Activated CD8-positive, alpha-beta T cell treated with anti-CD3 and anti-CD28 coated beads for 36 hours (primary cell): ENCODE measurements at places on chromosomes 16 and 17. TPM values are rescaled to one million over a fixed set of nuclear protein-coding genes. Genes with fewer than 3 reads are reported as not detected.

GRCh38 chr17:41185001-41185400, 290 bp upstream of the KRTAP4-1 start:
- H3K4me1 ChIP-seq, result no peaks in the 10 kb centered on the region
- no peak overlapping the region for H3K27ac ChIP-seq
- H3K36me3 ChIP-seq, result no peaks in the 10 kb centered on the region
- H3K4me3 ChIP-seq, result no peak overlapping the region
- no peak for DNase-seq

- peaks cover 20% of the 10 kb centered on the region for H3K36me3 ChIP-seq
- DNase-seq, result peak; percentile 26
- peaks cover 21% of the 10 kb centered on the region for H3K4me1 ChIP-seq
- peak overlapping the region; percentile 90 for H3K4me3 ChIP-seq
- peak overlapping the region; percentile 98 for H3K27ac ChIP-seq
These were observed 986 bp upstream of the ELOB start for GRCh38 chr16:2777903-2778629.

The PSMB10 gene
- total RNA-seq, result 206 TPM

GRCh38 chr17:10398352-10398751, 23.4 kb downstream of the MYH8 start:
- H3K4me1 ChIP-seq, result no peaks in the 10 kb centered on the region
- peaks cover 11% of the 10 kb centered on the region for H3K27me3 ChIP-seq
- H3K36me3 ChIP-seq, result no peaks in the 10 kb centered on the region
- no peak overlapping the region for H3K4me3 ChIP-seq
- DNase-seq, result no peak

DNA sequence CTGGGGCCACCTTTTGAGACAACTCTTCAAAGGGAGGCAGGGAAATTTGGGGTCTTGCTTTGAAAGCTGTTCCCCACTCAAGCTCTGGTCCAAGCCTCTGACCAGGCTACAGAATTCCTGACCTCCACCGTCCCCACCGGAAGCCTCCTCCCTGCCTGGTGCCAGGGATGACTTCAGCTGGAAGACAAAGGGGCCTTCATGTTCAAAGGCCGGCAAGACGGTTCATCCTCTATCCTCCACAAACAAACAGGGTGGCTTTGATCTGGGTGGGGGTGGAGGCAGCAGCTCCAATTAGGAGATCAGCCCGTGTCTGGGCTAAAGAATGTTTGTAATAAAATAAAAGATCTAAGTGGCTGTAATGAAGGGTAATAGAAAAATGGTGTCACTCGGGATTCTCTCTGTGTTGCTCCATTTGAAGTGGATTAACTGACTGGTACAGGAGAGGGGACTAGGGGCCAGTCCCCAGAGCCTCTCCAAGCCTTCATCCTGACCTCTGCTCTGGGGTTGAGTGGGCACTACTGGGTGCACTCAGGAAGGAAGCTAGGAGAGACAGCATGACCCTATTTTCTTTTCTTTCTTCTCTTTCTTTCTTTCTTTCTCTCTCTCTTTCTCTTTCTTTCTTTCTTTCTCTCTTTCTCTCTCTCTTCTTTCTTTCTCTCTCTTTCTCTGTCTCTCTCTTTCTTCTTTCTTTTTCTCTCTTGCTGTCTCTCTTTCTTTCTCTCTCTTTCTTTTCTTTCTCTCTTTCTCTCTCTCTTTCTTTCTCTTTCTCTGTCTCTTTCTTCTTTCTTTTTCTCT, 27.5 kb upstream of the NKD1 start:
- no peak overlapping the region for H3K27ac ChIP-seq
- no peaks in the 10 kb centered on the region for H3K4me1 ChIP-seq
- peaks cover 5% of the 10 kb centered on the region for H3K27me3 ChIP-seq
- H3K4me3 ChIP-seq, result no peak overlapping the region
- DNase-seq, result no peak
- peaks cover 5% of the 10 kb centered on the region for H3K36me3 ChIP-seq

- no peaks in the 10 kb centered on the region for H3K4me1 ChIP-seq
- no peaks in the 10 kb centered on the region for H3K36me3 ChIP-seq
- no peak overlapping the region for H3K27ac ChIP-seq
These were observed 67.2 kb upstream of the GNG13 start for GRCh38 chr16:867421-868385.

DNA sequence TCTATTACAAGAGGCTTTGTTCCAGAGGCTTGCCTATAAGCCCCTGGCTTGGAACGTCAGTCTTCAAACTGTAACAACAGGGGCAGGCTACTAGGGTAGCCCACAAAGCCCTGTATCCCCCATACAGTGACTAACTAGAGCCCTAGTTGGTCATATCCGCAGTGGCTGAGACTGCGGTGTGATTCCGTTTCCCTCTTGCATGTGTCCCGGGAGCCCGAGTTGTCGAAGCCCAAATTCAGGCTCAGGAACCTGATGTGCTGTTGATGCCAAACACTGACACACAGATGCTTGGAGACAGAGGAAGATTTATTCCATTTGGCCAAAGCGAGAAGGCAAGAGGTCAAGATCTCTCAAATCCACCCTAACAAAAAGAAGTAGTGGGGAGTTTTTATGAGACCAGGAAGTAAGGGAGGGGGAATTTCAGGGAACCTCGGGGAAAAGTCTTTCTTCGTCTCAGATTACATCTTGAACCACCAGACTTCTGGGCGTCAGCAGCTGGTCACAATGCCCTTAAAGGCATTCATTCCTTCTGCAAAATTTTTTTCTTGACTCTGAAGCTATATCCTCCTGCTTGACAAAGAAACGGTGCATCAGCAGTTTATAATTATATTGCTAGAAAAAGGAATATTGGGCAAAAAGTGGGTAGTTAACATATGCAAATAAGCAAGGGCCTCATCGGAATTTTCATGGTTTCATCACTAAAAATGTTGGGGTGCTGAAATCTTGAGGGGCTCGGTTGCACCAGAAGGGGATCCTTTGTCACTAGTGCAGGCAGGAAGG, 879 bp downstream of the SLFN5 start:
- peak overlapping the region; percentile 93 for H3K4me3 ChIP-seq
- H3K4me1 ChIP-seq, result peaks cover 64% of the 10 kb centered on the region
- no peaks in the 10 kb centered on the region for H3K27me3 ChIP-seq
- peak overlapping the region; percentile 97 for H3K27ac ChIP-seq
- peaks cover 27% of the 10 kb centered on the region for H3K36me3 ChIP-seq
- DNase-seq, result peak; percentile 87

- H3K36me3 ChIP-seq, result no peaks in the 10 kb centered on the region
- no peak overlapping the region for H3K27ac ChIP-seq
- H3K27me3 ChIP-seq, result no peaks in the 10 kb centered on the region
- no peak overlapping the region for H3K4me3 ChIP-seq
- no peaks in the 10 kb centered on the region for H3K4me1 ChIP-seq
These were observed 140.6 kb upstream of the GSE1 start for GRCh38 chr16:85472514-85472913.

DNA sequence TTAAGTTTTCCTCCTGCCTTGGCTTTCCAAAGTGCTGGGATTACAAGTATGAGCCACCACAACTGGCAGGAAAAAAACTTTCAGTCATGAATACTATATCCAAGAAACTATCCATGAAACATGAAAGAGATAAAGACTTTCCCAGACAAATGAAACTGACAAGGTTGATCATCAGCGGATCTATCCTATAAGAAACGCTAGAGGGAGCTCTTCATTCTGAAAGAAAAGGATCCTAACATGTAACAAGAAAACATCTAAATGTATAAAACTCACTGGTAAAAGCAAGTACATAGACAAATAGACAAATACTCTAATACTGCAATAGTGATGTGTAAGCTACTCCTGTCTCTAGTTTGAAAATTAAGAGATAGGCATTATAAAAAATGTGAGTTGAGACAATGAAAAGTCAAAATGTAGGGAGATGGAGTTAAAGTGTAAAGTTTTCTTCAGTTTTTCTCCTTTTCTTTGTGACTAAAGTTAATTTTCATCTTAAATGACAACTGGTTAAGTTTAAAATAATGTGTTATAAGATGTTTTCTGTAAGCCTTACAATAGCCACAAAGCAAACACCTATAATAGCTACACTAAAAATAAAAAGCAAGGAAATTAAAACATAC, 79.6 kb upstream of the TEKT1 start:
- H3K4me1 ChIP-seq, result peaks cover 6% of the 10 kb centered on the region
- H3K27ac ChIP-seq, result no peak overlapping the region
- peaks cover 4% of the 10 kb centered on the region for H3K27me3 ChIP-seq
- H3K36me3 ChIP-seq, result no peaks in the 10 kb centered on the region
- no peak overlapping the region for H3K4me3 ChIP-seq

- H3K4me1 ChIP-seq, result no peaks in the 10 kb centered on the region
- H3K36me3 ChIP-seq, result no peaks in the 10 kb centered on the region
- no peak for DNase-seq
- no peak overlapping the region for H3K27ac ChIP-seq
- no peak overlapping the region for H3K4me3 ChIP-seq
These were observed 18.7 kb upstream of the DHX8 start for GRCh38 chr17:43465049-43465448.

GRCh38 chr16:50657241-50657640, 23.9 kb downstream of the SNX20 start:
- H3K4me3 ChIP-seq, result no peak overlapping the region
- H3K27ac ChIP-seq, result no peak overlapping the region
- H3K4me1 ChIP-seq, result no peaks in the 10 kb centered on the region
- H3K27me3 ChIP-seq, result no peaks in the 10 kb centered on the region

GRCh38 chr16:75333721-75334163, 82.3 kb upstream of the BCAR1 start:
- H3K27ac ChIP-seq, result no peak overlapping the region
- H3K4me3 ChIP-seq, result no peak overlapping the region
- DNase-seq, result no peak
- H3K27me3 ChIP-seq, result no peaks in the 10 kb centered on the region
